Breast epithelium (tissue), 4 donors: ENCODE measurements at places on chromosomes 16 and 17.

GRCh38 chr17:57091186-57091618, 6.2 kb downstream of the AKAP1 start:
- no peak for DNase-seq

DNA sequence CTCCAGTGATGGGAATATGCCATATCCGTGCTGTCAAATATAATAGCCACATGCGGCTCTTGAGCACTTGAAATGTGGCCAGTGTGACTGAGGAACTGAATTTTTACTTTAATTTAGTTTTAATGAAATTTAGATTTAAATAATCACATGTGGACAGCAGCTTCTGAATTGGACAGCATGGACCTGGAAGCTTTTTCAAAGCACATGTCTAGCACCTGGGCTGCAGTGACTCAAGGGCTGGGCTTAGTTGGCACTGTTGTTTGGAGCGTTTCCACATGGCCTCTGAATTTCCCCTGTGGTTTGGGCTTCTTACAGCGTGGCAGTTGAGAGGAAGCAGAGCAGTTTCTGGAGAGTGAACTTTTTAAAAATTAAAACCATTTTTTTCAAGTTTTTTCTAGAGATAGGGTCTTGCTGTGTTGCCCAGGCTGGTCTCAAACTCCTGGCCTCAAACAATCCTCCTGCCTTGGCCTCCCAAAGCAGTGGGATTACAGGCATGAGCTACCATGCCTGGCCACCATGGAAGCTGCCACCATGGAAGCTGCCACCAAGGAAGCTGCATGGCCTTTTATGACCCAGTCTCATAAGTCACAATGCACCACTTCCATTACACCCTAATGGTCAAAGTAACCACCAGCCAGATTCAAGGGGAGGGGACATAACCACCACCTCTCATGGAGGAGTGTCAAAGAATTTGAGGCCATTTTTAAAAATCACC, 6.7 kb upstream of the TOB1 start:
- DNase-seq = no peak

- DNase-seq = no peak
These were observed at the start of gene PPM1E for GRCh38 chr17:58755577-58756245. Gene PPM1E (plus strand): TSS chr17:58755854.

GRCh38 chr16:58038219-58038641, 12.7 kb downstream of the MMP15 start:
- DNase-seq = no peak

DNA sequence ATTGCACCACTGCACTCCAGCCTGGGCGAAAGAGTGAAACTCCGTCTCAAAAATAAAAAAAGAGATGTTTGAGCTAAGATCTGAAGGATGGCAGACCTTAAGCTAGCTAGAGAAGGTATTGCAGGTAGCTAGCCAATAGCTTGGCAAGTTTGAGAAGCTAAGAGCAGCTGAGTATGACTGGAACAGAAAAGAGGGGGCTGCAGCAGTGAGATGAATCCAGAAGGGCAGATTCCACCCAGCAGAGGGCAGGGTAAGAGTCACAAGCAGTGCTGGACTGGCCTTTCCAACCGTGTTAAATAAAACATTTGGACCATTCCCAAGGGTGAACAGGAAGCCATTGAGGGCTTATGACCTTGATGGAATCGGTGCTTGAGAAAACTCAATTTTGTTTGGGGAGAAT, 5.7 kb upstream of the PHAF1 start:
- no peak for DNase-seq

DNA sequence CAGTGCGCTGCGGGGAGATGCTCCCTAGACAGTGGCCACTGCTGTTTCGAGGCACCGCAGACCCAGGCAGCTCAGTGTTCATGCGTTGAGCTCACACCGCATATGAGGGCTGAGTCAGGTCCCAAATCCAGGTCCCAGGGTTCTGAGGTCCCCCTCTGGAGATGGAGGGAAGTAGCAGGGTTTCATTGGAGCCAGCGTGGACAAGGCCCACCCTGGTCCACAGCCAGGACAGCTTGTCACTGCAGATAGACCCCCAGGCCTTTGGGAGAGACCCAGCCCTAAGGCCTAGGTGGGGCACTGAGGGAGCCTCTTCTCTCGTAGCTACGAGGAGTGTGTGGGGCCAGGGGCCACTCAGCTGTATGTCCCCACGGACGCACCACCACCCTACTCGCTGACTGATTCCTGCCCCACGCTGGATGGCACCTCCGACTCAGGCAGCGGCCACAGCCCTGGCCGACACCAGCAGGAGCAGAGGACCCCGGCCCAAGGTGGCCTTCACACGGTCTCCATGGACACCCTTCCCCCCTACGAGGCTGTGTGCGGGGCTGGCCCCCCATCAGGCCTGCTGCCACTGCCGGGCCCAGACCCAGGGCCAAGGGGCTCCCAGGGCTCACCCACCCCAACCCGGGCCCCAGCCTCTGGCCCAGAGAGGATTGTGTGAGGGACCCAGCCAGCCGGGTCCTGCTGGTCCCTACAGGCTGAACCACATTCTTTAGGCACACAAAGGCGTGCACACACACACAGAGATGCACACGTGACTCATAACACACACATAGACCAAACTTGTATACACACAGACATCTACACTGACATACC, 53.4 kb downstream of the BEAN1 start:
- no peak for DNase-seq

- no peak for DNase-seq
These were observed 97.1 kb upstream of the SALL1 start for GRCh38 chr16:51248217-51248616.

DNA sequence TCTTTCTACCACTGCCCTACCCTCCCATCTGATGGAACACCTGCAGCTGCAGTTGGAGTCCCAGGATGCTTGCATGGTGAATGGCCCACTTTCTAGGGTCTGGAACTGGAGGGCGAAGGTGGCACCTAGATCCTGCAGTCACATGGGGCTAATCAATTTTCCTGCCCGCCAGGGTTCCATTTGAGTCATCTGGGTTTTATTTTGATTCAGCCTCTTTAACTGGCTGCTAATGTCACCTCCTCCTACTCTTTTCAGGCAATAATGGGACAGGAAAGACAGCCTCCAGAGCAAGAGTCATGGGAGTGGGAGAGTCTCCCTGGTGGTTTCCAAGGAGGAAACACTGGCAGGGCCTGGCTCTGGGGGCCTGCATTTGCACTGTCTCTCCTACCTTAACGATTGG, 3.8 kb upstream of the TBKBP1 start:
- DNase-seq = no peak

- no peak for DNase-seq
These were observed 13.3 kb upstream of the HOXB2 start for GRCh38 chr17:48558057-48558830.

- no peak for DNase-seq
These were observed 1.7 kb upstream of the MAZ start for GRCh38 chr16:29804455-29805231.

DNA sequence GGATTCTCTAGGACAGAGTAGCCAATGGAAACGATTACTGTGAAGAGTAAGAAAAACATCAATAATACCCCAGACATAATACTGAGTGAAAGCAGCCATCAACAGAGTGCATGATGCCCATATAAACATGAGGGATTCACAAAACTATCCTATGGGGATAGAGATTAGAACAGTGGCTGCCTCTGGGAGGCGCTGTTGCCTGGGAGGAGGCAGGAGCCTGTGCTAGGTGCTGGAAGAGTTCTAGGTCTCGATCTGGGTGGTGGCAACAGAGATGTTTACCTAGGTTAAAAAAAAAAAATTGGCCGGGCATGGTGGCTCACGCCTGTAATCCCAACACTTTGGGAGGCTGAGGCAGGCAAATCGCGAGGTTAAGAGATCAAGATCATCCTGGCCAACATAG, 7.9 kb downstream of the FA2H start:
- no peak for DNase-seq

GRCh38 chr16:70579648-70580630, 56.3 kb downstream of the SF3B3 start:
- DNase-seq = no peak

- no peak for DNase-seq
These were observed 1.2 kb upstream of the GLIS2 start for GRCh38 chr16:4314532-4315185.

DNA sequence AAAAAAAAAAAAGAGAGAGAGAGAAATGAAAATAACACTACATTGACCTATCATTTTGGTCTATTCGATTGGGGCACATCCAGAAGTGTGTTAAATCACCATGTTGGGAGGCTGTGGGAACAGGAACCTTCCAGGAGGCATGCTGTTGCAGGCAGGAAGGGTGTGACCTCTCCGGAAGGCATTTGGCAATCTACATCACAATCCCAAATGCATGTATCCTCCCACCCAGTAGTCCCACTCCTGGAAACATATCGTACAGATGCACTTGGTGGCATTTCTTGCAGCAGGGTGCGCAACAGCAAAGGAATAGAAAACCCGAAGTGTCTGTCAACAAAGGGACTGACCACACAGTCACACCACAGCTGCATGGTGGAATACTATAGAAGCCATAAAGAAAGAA, 7.9 kb downstream of the PLLP start:
- DNase-seq = no peak

DNA sequence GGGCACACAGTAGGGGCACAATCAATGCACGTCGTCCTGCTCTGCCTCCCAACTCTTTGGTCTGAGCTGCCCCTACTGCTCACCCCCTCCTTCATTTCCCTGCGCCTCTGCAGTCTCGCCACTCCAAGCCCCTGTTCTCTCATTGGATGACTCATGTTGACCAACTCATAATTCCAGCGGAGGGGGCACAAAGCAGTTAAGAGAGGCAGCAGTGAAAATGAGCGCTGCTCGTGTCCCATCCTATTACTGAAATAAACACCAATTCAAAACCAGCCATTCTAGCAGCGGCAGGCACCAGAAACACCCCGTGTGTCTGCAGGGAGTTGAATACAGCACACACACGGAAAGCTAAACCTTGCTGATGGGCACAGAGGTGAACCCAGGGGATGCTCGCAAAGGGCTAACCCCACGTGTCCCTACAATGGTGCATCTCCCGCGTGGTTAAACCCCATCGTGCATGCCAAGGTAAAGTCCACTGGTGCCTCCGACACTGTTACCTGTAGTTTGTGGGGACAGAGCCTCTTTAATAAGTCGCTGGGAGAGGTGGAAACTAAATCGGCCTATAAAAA, 310.4 kb downstream of the XYLT1 start:
- no peak for DNase-seq

DNA sequence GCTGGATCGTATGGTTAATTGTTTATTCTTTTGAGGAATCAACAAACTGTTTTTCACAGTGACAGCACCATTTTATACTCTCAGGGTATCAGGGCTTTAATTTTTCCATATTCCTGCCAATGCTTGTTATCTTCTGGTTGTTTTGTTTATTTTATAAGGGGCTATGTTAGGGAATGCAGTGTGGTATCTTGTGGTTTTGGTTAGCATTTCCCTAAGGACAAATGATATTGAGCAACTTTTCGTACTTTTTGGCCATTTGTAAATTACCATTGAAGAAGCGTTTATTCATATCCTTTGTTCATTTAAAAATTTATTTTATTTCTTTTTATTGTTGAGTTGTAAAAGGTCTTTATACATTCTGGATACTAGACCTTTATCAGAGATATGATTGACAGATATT, 322.0 kb upstream of the SALL1 start:
- no peak for DNase-seq

- DNase-seq = no peak
These were observed at the start of gene SLC52A1 for GRCh38 chr17:5035315-5035714. Gene SLC52A1 (minus strand): TSS chr17:5035426. CDS start chr17:5034606, 820 bp downstream.

DNA sequence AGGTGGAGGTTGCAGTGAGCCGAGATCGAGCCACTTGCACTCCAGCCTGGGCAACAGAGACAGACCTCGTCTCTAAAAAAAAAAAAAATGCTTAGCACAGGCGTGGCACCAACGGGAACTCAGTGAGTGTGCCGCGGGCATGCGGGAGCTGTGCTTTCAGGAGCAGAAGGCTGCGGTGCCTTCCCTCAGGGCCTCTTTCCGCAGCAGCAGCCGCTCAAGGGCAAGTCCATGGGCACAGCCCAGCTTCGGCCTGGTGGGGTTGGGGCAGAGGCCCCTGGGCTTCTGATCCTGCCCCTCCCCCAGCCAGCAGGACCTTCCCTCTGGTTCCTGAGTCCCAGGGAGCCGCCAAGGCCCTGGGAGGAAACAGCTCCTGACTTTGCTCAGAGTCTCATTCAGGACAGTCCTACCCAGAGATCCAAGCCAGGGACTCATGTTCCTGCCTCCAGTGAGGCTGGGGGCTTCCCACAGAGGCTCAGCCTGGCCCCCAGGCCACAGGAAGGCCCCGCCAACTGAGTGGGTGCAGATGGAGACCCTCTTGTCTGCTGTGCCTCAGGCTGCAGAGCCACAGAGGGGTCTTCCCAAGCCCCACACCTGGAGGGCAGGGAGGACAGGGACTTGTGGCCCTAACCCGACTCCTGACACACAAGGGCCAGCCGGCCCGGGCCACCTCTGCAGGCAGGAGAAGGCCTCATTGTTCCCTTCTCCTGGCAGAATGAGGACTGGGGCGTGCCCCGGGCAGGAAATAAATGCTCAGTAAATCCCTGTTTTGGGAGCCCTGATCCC, 3.3 kb upstream of the ZG16B start:
- no peak for DNase-seq

- DNase-seq = no peak
These were observed 18.9 kb downstream of the NUP93 start for GRCh38 chr16:56748826-56749225.

- DNase-seq = no peak
These were observed 245 bp downstream of the TMEM256 start for GRCh38 chr17:7403727-7403976.

DNA sequence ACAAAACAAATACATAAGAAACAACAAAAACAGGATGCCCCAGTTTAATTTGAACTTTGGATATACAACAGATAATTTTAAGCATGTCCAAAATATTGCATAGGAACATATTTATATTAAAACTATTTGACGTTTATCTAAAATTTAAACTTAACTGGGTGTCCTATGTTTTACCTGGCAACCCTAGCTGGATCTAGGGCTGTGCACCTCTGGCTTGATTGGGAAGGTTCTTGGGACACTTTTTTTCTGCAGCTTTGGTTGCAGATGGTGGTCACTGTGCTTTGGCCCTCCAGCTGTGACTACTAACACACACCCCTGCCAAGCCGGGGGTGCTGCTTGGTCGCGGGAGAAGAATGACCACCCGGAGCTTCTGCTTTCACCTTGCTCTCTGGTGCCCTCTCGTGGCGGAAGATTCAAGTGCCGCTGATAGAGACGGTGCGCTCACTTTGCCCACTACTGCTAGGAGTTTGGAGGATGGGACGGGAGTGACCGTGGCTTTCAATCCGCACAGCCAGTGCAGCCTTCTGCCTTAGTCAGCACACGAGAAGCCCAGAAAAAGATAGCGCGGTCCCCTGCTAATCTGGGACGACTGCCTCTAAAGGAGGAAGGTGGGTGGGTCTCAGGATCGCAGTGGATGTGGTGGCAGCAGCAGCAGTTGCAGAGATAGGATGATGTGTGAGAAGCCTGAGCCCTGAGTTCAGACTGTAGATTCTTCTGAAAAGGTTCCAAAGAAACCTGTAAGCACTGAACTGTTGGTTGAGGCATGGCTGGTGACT, 6.7 kb downstream of the SPACA3 start:
- DNase-seq = peak; percentile 53

GRCh38 chr17:1762901-1763898, 1.3 kb downstream of the SERPINF1 start:
- DNase-seq = no peak
